ENCODE measurements at places on chromosomes 3 and 15. TPM values are rescaled to one million over a fixed set of nuclear protein-coding genes. Genes with fewer than 3 reads are reported as not detected.

CRTC3 gene
- 51.1 TPM for polyA plus RNA-seq

CSPG4 gene
- polyA plus RNA-seq, result not detected

CAMK2N2 gene
- not detected for polyA plus RNA-seq

FBXO45 gene
- 2.9 TPM for polyA plus RNA-seq

SEMA3G gene
- not detected for polyA plus RNA-seq

REC114 gene
- 0.32 TPM for polyA plus RNA-seq

RYR3 gene
- polyA plus RNA-seq, result 0.22 TPM

CRYGS gene
- polyA plus RNA-seq, result 0.34 TPM

PLAAT1 gene
- polyA plus RNA-seq, result not detected

PPP1R14D gene
- polyA plus RNA-seq, result not detected

AMIGO3 gene
- 1.5 TPM for polyA plus RNA-seq

Measured in naive thymus-derived CD8-positive, alpha-beta T cell (primary cell).